Breast epithelium (tissue), 4 donors: ENCODE measurements at places on chromosomes 1 and 21. TPM values are rescaled to one million over a fixed set of nuclear protein-coding genes. Genes with fewer than 3 reads are reported as not detected.

- DNase-seq, result no peak
Measured at GRCh38 chr1:69425871-69426270, 141.9 kb upstream of the LRRC7 start.

DNA sequence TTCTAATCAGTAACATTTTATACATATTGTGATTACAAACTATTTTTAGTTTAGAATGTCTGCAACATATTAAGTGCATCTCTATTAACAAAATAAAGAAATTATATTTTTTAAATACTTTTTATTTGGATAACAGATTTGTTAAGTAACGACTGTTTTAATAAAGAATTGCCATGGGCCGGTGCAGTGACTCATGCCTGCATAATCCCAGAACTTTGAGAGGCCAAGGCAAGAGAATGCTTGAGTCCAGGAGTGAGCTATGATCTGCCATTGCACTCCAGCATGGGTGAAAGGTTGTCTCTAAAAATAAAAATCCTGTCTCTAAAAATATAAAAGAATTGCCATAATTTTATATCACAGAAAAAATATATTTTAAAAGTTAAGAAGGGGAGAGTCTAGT lies 4.1 kb downstream of the LRRIQ3 start:
- DNase-seq, result no peak

DNA sequence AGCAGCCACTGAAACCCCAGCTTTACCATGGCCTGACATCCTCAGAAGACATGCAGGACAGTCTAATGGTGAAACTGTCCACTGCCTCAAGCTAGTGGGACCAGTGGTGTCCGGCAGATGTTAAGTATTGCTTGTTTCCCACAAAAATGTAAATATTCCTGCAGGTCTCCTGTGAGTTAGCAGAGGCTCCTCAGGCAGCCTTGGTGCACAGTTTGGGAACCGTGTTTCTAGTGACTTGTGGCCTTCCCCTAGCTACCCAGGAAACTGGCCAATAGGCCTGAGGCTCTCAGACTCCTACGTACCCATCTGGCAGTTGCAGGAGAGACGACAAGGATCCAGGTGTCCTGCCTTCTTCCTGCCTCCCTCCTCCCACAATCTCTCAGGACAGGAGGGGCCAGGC lies 142.4 kb downstream of the CAMTA1 start:
- DNase-seq, result no peak

DNA sequence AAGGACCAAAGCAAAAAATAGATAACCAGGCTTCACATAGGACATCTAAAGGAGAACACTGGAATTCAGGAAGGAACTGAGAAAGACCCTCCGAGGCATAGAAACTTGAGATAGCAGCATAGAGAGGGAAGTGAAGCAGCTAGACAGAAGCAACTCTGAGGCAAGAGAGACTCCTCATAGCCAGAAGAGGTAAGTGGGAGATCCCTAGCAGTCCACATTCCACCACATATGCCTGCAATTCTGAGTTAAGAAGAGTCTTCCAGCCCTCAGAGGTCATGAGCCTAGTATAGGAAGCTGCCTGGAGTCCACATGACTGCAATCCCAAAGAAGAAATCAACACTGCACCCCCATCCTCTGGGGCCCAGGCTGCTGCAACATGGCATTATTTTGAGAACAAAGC lies 13.9 kb upstream of the FGGY start:
- no peak for DNase-seq

GRCh38 chr21:36384885-36385232 lies 333 bp upstream of the CHAF1B start:
- no peak for DNase-seq

GRCh38 chr1:228989992-228990827 lies 254.9 kb downstream of the RHOU start:
- no peak for DNase-seq

DNA sequence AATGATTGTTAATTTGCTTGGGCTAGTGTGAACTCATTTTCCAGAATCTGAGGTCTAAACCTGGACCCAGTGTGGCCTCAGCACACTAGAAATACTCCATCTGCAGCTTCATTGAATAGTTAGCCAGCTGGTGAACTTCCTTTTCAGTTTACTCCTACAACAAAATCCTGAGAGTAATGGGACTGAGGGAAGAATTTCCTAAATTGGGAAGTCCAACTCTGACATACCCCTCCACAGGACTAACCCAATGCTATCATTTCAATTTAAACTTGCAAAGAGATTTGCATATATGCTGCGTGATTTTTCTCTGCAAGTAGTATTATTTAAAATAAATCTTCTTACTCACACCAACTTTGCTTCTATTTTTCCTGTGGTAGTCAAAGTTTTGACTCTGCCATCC lies 27.8 kb upstream of the PIGC start:
- DNase-seq, result no peak

The SOD1 gene
- total RNA-seq, result 214 TPM

The SAMSN1 gene
- total RNA-seq, result 7.5 TPM

The DCDC2B gene
- total RNA-seq, result 0.33 TPM

The WNT3A gene
- 0.29 TPM for total RNA-seq

The KRTAP13-2 gene
- total RNA-seq, result not detected

The CD84 gene
- 17.0 TPM for total RNA-seq

The CRYZ gene
- total RNA-seq, result 40.1 TPM

The OR2L8 gene
- 0.73 TPM for total RNA-seq

The NTMT2 gene
- total RNA-seq, result not detected
